ENCODE measurements at places on chromosomes 2 and 18. TPM values are rescaled to one million over a fixed set of nuclear protein-coding genes. Genes with fewer than 3 reads are reported as not detected.
A peak's percentile ranks its signal among the peaks of the same experiment; 100 is the strongest.

GRCh38 chr2:130358420-130359350 is 2.8 kb downstream of the PTPN18 start:
- no peak overlapping the region for H3K4me3 ChIP-seq
- no peak for DNase-seq
- H3K27ac ChIP-seq, result no peak overlapping the region
- H3K36me3 ChIP-seq, result no peaks in the 10 kb centered on the region

DNA sequence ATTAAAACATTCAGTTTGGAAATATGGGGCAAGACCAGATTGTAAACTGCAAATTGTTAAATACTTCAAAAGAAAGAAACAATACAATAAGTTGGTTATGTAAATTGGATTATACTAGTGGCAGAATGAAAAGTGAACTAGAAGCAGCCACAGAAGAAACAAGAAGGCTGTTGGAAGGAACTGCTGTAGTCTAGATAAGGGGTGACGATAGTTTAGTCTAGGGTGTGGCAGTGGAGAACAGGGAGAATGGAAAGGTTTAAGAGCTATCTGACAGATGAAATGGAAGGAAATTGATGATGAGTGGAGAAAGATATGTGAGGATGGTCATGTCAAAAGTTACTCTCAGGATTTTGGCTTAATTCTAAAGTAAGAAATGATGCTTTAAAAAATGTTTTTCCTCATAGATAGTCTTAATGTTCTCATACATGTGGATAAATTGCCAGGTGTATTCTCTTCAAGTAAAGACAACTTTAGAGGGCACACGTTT is 179.7 kb downstream of the GPD2 start:
- H3K4me1 ChIP-seq, result no peaks in the 10 kb centered on the region
- H3K27ac ChIP-seq, result no peak overlapping the region
- peaks cover 18% of the 10 kb centered on the region for H3K27me3 ChIP-seq
- DNase-seq, result no peak
- H3K36me3 ChIP-seq, result no peaks in the 10 kb centered on the region

- no peaks in the 10 kb centered on the region for H3K27me3 ChIP-seq
- no peaks in the 10 kb centered on the region for H3K36me3 ChIP-seq
- H3K4me1 ChIP-seq, result no peaks in the 10 kb centered on the region
These were observed 167.8 kb downstream of the HNMT start for GRCh38 chr2:138132108-138132507.

DNA sequence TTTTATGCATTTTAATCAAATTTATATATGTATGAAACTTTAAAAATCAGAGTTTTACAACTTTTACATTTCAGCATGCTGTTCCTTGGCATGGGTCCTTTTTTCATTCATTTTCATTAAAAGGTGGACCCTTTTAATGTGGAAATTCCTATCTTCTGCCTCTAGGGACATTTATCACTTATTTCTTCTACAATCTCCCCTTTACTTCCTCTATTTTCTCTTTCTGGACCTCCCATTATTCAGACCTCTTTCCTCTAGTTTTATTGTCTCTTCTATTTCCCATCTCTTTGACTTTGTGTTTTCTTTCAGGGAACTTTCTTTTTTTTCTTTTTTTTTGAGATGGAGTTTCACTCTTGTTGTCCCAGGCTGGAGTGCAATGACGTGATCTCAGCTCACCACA is 5.7 kb downstream of the PROC start:
- H3K4me1 ChIP-seq, result peaks cover 10% of the 10 kb centered on the region
- DNase-seq, result no peak
- peak overlapping the region; percentile 29 for H3K27ac ChIP-seq
- peaks cover 9% of the 10 kb centered on the region for H3K36me3 ChIP-seq
- peaks cover 49% of the 10 kb centered on the region for H3K27me3 ChIP-seq
- peak overlapping the region; percentile 79 for H3K4me3 ChIP-seq

DNA sequence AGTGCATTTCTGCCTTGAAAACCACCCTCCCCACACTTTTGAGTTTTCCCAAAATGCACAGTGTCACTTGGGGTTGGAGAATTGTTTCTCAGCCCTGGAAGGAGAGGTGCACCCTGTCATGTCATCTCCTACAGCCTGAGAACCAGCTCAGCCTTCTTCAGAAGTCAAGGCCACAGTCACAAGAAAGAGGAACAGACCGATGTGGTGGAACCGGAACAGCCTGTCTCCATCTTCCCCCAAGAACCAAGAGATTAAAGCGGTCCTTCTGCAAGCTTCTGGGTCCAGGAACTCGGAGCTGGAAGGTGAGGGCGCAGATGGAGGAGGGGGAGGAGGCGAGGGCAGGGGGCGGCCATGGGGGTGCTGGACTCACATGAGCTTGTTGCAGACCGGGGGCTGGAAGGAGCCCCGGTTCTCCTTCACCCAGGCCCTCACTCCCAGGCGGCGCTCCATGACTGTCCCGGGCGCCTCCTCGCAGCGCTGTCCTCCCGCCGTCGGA is 248 bp downstream of the HAAO start:
- H3K27ac ChIP-seq, result no peak overlapping the region
- peak overlapping the region; percentile 77 for H3K4me3 ChIP-seq
- peaks cover 72% of the 10 kb centered on the region for H3K27me3 ChIP-seq
- peaks cover 9% of the 10 kb centered on the region for H3K36me3 ChIP-seq
- H3K4me1 ChIP-seq, result peaks cover 18% of the 10 kb centered on the region
- no peak for DNase-seq

DNA sequence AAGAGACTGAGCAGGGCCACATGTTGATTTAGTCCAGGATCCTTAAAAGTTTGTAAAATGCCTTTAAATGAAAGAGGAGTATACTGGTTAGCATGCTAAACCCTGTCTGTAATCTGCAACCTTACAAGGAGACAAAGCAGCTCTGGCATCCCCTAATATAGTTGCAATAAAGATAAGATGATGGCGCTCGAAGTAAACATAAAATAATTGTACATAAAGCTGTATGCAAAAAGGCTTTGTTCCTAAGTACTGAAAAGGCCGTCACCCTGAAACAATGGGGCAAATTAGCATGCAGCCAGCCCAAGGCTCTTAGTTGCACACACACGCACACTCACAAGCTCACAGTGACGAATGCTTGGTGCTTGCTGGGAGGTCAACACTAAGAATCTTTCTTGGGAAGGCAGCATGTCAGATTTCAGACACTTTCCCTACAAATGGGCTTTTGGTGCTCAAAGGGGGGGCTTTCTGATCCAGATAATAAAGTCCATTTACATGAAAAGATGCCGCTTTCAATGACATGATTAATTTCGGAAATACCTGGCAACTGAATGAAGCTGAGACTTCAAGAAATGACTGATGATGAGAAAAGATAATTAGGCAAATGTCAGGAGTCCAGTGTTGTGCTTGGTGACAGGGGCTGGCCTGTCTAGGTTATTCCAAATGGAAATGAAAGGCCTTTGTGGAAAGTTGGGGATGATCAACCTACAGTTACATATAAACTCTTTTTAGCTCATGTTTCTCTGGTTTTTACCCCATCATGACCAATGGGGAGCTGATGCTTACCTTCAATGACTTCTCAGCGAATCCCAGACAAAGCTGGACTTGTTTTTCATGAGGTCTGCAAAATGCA is 370.3 kb downstream of the MEIS1 start:
- H3K27ac ChIP-seq, result no peak overlapping the region
- no peak overlapping the region for H3K4me3 ChIP-seq
- no peaks in the 10 kb centered on the region for H3K36me3 ChIP-seq
- no peak for DNase-seq
- H3K27me3 ChIP-seq, result no peaks in the 10 kb centered on the region

DNA sequence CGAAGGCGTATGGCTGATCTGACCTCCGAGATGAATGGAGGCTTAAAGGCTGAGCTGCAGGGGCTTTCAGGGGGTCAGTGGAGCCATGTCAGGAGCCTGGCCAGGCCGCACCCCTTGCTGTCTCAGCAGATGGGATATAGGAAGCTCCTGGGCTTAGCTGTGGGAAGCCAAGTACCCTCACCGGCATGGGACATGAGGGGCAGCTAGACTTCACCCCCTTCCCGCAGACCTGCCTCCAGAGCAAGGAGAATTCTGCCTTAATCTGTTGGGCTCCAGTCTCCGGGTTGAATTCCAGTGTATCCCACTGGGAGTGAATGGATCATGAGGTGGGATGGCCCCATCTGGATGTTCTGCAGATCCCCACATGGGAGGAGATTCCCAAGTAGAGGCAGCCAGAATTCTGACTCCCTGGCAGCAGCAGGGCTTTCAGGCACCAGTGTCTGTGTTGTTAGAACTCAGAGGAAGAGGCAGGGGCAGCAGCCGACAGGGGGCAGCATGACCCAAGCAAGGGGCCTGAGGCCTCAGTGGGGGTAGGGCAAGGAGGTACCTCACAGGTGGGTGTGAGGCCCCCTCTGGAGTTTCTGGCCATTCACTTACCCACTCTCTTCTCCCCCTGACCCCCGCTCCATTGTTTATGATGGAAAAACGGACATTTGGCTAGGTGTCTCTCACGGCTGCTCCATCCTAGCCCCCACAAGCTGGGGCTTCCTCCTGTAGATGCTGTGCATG is 19.1 kb downstream of the CAPG start:
- peak overlapping the region; percentile 81 for H3K27ac ChIP-seq
- DNase-seq, result peak; percentile 72
- H3K4me1 ChIP-seq, result peaks cover 8% of the 10 kb centered on the region

The C1GALT1C1L gene
- total RNA-seq, result not detected

The SIX3 gene
- total RNA-seq, result not detected
